ENCODE measurements at places on chromosomes 1 and 21.

- DNase-seq = no peak
Measured at GRCh38 chr21:29751473-29752185, 188.2 kb downstream of the GRIK1 start.

DNA sequence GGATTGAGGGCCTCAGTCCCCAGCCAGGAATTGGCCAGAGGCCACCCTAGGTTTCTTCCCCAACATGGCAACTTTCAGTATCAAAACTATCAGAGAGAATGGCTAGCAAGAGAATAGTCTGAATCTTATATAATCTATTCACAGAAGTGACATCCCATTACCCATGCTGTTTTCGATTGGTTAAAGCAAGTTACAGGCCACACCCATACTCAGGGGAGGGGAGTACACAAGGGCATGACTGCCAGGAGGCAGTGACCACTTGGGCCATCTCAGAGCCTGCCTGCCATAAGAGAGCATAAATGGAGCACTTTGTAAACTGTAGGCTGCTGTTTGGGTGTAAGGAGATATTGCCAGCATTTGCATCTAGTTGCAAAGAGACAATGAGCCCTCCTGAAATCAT lies 65.4 kb downstream of the FAM163A start:
- DNase-seq = no peak

- DNase-seq = peak; percentile 64
Measured at GRCh38 chr1:84301004-84301784, at the start of gene SAMD13. Gene SAMD13, plus strand, starts transcription at chr1:84301708. Its CDS starts 1,527 bp downstream, at chr1:84303235.

GRCh38 chr1:67684526-67685066 lies 405 bp upstream of the GADD45A start:
- no peak for DNase-seq

GRCh38 chr1:23609971-23610370 lies 50.7 kb upstream of the ID3 start:
- no peak for DNase-seq

- DNase-seq = no peak
Measured at GRCh38 chr1:154906621-154907081, 29.9 kb downstream of the PMVK start.

GRCh38 chr1:18103788-18104421 lies 3.7 kb upstream of the IGSF21 start:
- no peak for DNase-seq

GRCh38 chr1:71660411-71660810 lies 579.6 kb upstream of the ZRANB2 start:
- no peak for DNase-seq

DNA sequence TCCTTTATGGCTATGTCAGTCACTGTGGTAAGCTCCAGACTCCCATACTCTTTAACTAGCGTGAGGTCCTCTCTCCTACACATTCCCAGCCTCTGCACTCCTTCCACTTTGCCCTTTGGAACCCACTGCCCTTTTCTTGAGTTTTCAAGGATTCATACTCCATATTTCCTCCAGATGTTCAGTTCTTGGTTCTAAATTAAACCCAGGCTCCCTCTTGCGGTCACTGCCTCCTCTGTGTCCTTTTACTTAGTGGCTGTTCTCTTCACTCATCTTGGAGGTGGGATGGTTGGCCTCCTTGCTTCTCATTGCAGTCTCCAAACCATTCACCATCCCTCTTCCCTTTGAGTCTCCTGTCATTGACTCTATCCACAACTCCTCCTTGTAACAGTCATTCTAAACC lies 208.1 kb downstream of the TGFB2 start:
- DNase-seq = no peak

GRCh38 chr1:223155153-223155552 lies 12.1 kb upstream of the TLR5 start:
- no peak for DNase-seq

- DNase-seq = no peak
Measured at GRCh38 chr21:45873866-45874265, 107.7 kb upstream of the COL6A1 start.

DNA sequence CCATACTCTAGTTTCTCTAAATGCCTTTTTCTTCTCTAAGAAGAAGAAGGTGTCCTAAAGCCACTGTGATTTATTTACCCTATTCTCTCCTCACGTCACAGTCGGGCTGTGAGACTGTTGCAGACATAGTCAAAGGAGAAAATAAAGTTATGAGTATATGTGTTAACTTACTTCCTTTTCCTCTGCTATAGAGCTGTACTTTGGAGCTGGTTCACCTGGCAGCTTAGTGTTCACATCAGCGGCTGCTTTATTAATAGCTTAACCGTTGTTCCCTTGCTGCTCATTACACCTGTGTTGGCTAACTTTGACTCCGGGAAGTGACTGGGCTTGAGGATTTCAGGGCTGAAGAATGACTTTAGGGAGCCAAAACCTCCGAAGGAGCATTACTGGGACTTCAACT lies 3.6 kb downstream of the PFKFB2 start:
- no peak for DNase-seq

DNA sequence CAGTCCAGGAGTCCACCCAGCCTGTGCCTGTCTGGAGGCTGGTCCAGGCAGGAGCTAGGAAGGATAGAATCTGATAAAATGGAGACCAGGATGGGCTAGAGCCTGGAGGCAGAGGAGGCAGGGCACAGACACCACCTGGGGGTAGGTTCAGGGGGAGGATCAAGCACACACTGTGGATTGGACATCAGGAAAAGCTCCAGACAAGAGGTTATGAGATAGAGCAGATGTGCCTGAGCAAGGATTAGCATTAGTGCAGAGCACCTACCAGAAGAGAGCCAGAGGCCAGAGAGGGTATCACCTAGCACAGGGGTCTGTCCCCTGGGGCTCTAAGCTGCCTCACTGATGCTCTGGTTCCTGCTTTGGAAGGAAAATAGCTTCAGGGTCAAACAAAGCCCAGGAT lies 216.7 kb upstream of the ZC3H12A start:
- DNase-seq = no peak

DNA sequence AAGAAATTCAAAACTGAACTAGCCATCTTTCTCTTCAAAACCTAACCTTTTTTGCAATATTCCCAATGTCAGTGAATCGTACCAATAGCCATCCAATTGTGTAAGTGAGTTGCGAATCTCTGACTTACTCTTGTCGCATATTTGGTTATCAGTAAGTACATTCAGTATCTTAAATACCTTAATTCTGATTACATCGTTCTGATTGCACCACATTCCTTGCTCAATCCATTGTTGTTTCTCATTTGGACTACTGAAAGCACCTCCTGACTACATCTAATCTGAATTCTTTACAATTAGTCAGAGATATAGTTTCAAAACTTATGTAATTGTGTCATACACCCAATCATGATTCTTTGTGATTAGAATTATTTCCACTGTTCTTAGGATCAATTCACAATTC lies 16.8 kb upstream of the BRINP3 start:
- DNase-seq = no peak

- no peak for DNase-seq
Measured at GRCh38 chr1:220908757-220909156, 29.5 kb downstream of the HLX start.

DNA sequence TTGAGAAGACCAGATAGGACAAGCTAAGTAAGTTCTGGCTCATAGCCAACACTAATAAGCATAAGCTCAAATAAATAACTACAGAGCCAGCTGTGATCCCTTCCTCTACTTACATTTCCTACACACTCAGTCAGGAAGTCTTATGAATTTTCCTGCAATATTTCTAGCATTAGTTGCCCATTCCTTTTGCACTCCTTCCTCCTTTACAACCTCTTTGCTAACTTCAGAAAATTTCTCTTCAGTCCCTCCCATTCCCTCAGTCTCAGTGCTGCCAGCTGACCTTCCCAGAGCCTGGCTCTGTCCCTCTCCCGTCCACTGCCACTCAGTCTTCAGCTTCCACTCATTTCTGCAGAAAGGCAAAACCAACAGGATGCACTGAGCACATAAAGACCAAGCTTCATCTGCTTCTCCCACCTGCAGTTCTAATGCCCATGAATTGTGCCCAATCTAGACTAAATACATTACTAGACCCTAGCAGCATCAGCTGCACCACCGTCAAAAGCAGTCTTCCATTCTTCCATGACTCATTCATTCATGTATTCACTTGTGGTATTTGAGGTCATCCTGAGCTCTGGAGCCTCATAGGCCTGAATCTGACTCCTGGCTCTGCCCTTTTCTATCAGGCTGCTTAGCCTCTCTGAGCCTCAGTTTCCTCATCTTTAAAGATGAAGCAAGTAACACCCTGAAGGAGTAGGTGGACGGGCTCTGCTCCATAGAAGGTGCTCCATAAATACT lies 54.6 kb upstream of the SIPA1L2 start:
- DNase-seq = no peak

DNA sequence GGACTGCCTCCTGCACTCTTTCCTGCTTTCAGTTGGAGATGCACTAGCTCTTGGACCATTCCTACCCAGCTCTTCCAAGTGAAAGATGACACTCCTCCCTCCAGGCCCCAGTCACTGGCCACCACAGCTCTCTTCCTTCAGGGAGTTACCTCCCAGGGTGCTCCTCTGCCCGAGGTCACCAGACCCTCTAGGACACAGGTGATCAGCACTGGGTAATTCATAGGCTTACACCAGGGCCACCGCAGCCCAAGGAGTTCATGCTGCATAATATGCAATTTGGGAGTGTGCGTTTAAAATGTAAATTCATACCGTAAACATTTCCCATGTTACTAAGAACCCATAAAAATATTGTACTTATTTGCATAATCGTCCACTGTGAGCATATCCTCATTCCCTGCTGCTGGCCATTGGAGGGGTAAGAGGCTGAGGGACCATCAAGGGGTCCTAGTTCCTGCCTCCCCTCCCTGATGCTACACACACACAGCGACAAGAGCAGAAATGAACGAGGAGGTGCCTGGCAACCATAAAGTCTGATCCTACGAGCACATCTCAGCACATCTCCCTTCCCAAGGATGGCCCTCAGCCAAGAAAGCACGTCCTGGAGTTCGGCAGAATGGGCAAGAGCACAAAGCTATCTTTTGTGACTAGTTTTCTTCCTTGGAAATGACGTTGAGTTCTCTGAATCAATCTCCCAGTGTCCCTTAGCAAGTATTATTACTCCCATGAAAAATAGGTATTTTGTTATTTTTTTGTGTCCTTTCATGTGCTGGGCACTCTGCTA lies 222.9 kb upstream of the RAB4A start:
- no peak for DNase-seq

GRCh38 chr1:56394298-56394697 lies 185.1 kb downstream of the PLPP3 start:
- DNase-seq = no peak

- no peak for DNase-seq
Measured at GRCh38 chr1:238329671-238330070, 438.9 kb upstream of the ZP4 start.

- DNase-seq = no peak
Measured at GRCh38 chr1:215608646-215609045, 41.5 kb downstream of the KCTD3 start.

- DNase-seq = no peak
Measured at GRCh38 chr1:69688193-69688592, 120.5 kb downstream of the LRRC7 start.

DNA sequence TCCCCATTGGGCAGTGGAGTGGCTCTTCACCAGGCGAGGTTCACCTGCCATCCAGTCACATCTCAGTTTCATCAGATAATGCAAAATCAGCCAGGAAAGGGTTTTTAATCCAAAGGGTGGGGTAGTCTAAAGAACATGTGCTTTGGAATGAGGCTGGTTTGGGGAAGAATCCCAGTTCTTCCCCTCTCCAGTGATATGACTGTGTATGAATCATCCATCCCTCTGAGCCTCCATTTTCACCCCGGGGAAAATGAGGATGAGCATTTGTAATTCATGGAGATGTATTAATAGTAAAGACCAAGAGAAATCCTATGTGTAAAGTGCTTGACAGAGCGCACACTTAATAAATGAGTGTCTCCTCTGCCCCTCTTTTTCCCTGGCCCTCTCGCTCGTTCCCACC lies 215.1 kb upstream of the FGGY start:
- DNase-seq = no peak

DNA sequence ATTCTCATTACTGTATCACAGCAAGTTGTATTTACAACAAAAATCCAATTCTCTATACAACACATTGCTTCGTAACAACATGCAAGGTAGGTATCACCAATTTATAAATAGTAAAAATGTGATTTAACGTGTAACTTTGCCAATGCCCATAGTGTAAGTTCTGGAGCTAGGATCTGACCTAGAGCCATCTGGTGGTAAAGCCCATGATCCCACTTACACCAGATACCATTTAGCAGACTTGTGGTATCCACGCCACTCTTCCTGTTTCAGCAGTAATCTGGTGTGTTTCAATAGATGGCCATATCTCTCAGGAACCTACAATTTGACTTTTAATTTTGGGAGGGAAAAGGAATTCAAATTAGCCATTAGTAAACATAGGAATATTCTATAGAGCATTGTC lies 10.2 kb downstream of the SETSIP start:
- DNase-seq = no peak

DNA sequence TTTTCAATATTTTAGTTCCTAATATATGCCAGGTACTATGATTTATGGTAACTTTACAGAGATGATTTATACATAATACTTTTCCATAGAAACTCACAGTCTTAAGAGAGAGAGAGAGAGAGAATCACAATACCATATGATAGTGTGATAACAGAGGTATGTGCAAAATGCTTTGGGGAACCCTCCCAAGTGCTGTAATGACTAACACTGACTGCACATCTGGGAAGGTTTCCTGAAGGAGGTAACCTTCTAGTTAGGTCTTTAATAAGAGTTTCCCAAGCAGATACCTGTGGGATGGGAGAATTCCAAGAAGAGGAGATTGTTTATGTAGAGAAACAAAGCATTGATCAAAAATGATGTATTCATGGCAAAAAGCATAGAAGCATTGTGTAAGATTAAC lies 34.6 kb upstream of the PIGC start:
- DNase-seq = no peak

DNA sequence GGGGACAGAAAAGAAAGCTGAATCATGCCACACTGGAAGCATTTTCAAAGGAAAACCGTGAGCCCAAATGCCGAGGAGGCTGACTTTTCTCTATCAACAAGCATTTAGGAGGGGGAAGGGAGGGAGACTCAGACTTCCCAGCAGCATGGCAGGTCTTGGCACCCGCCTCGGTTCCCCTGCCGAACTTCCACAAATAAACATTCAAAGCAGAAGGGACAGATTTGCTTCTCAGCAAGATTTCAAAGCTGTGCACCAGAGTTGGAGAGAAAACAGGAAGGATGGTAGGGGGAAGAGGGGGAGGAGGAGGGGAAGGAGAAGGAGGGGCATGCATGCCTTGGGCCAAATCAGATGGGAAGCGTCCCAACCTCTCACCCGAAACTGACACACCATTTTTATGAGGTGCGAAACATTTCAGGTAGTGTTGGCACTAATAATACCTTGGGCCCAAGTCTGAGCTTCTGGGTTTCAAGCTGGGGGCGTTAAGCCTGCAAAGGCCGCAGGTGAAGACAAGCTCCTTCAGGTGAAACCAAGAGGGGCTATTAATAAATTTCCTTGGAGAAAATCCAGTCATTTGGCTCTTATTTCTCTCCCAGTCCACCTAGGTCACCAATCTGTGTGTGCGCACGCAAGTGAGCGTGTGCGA lies 26.4 kb downstream of the ABCA4 start:
- no peak for DNase-seq

- DNase-seq = no peak
Measured at GRCh38 chr21:45351526-45352275, 53.3 kb upstream of the COL18A1 start.

DNA sequence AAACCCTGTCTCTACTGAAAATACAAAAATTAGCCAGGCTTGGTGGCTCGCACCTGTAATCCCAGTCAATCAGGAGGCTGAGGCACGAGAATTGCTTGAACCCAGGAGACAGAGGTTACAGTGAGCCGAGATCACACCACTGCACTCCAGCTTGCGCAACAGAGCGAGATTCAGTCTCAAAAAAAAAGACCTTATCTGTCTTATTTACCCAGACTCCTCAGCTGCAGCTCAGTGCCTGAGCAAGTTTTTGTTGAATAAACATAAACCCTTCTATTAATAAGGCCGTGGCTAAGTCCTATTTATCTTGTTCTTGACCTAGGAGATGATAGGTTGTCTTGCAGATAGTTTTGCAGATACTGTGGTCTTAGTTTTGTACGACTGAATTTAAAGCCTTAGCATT lies 136.4 kb upstream of the TMEM51 start:
- DNase-seq = no peak
